Stimulated activated CD4-positive, alpha-beta T cell treated with anti-CD3 and anti-CD28 coated beads, Interleukin-15, amount 100 ng/mL, for 1 hour (primary cell): ENCODE measurements at places on chromosomes 16 and 17.

GRCh38 chr17:64306850-64307463 is 43.9 kb upstream of the TEX2 start:
- peak; percentile 27 for DNase-seq

GRCh38 chr17:42078396-42079043 is 19.8 kb downstream of the ZNF385C start:
- no peak for DNase-seq

DNA sequence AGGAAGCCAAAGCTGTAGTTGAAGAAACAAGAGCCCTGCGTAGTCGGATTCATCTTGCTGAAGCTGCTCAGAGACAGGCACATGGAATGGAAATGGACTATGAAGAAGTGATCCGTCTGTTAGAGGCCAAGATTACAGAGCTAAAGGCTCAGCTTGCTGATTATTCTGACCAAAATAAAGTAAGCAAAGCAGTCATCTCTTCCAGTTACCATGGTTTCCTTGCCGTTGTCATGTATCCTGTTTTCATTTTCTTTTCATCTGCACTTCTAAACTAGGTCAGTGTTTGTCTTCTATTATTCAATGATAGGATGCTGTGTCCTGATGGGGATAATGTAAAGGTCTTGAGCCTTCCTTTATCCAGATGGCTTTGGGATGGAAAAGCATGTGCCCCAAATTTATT is 104.3 kb downstream of the STXBP4 start:
- no peak for DNase-seq

GRCh38 chr16:71264299-71264698 is 24.9 kb downstream of the CMTR2 start:
- DNase-seq = no peak

- DNase-seq = no peak
These were observed 9.6 kb upstream of the MAPK3 start for GRCh38 chr16:30132591-30132990.

GRCh38 chr17:41537990-41538389 is 9.9 kb upstream of the KRT19 start:
- no peak for DNase-seq

GRCh38 chr17:7292729-7293128 is 1.7 kb downstream of the YBX2 start:
- DNase-seq = no peak
